ENCODE measurements at places on chromosomes 6 and 20.
A peak's percentile ranks its signal among the peaks of the same experiment; 100 is the strongest.

- DNase-seq, result no peak
Measured at GRCh38 chr20:49435639-49436038, 46.8 kb downstream of the KCNB1 start.

GRCh38 chr20:51815383-51816076 lies 13.2 kb upstream of the SALL4 start:
- DNase-seq, result no peak

DNA sequence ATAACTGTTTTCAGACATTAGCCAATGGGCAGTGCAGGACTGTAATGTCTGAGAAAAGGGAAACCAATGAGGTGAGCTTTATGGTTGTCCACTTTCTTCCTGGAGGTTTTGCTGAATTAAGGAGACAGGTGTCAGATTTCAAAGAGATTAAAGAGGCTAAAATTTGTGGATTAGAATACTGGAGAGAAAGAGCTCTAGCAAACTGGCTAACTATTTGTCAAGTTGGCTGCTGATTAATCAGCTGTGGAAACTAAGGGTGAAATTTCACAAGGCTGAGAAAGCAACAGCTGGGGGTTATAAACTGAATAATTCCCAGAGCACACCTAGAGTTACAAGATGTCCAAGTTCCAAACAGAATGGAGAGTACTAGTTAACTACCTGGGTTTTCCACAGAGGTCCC lies 198.9 kb downstream of the TBC1D32 start:
- DNase-seq, result no peak

DNA sequence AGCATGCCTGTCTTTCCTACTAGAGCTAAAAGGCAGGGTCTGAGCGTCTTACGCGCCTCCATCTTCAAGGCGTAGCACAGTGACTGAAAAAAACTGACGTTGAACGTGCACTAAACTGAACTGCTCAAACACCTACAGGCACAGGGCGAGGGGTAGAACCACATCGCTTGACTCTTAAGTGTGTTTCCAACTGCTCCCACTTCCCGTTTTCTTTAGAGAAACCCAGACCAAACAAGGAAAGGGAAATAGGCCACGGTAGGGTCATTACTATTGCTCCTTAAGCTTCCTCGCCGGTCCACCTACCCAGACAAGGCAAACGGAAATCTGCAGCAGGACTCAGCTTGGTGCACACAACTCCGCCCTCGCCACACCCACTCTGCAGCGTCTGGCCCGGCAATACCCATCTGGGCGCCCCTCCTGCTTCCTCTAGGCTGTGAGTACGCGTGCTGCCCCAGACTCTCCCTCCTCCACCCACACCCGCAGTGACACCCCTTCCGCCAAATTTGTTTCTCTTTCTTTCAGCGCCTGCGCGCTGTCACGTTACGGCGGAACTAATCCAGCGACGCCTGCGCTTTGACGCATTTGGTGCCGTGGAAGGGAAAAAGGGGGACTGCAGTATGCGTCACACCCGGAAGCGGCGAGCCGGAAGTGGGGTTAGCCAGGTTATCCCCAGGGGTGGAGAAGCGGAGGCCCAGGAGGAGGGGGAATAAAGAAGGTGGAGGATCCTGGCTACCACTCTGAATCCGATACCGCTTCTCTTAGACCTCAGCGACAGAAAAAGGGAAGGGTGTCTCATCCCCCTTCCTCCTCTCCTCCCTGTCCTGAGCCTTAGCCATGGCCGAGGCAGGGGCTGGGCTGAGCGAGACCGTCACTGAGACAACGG lies at the start of gene PPP1R11:
Gene PPP1R11 (plus strand): TSS at position 622 of the 883 bp plus-strand sequence. CDS start 213 bp downstream, at position 835.
- DNase-seq, result peak; percentile 96

GRCh38 chr6:138454981-138455706 lies 44.1 kb downstream of the NHSL1 start:
- no peak for DNase-seq

DNA sequence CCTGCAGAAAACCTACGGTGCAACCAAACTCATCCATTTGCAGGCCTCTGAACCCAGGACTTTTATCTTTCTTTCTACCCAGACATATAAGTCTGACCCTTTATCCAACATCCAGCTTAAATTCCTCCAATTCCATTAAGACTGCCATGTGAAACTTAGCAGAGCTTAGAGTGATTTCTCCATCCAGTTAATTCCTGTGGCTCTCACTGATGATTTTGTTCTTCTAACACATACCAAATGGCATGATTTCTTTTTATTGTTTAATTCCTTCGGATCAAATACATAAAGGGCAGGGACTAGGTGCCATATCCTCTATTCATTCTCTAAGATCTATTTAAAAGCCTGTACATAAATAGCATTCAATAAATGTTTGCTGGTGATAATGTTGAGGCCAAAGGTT lies 92.9 kb downstream of the TASP1 start:
- DNase-seq, result no peak

GRCh38 chr6:9518431-9518830 lies 896.4 kb downstream of the TFAP2A start:
- no peak for DNase-seq

DNA sequence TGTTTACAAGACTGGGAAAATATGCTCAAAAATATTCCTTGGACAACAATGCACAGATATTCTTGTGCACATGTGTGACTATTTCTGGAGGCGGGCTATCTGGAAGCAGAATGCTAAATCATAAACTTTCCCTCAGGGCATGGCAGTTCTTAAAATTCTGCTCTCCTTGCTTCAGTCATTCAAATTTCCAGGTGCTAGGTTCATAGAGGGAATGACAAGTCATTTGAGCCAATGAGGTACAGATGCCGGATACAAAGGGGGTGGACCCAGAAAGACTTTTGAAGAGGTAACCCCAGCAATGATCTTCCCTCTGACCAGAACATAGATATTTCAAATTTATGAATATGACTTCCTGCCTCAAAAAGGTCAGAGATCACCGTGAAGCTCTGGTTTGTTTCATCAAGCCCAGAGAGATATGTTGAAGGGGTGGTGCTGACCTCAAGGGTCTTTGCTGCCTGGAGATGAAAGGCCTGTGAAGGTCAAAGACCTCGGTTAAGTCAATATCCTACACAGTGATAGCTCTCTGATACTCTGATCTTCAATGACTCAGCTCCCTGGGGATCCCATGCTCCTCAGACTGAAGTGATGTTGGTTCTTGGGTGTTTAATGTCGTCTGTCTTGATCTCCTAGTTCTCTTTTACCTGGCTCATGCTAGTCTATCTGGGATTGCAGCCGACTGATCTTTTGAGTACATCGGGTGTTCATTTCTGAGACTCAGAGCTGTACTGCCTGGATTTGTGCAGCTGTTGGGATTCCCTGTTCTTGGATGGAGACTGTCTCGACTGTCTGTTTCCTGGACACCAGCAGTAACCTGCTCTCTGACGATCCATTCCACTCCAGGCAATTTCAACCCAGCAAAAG lies 47.5 kb upstream of the TSHZ2 start:
- no peak for DNase-seq

GRCh38 chr6:101832371-101832770 lies 438.9 kb downstream of the GRIK2 start:
- no peak for DNase-seq

DNA sequence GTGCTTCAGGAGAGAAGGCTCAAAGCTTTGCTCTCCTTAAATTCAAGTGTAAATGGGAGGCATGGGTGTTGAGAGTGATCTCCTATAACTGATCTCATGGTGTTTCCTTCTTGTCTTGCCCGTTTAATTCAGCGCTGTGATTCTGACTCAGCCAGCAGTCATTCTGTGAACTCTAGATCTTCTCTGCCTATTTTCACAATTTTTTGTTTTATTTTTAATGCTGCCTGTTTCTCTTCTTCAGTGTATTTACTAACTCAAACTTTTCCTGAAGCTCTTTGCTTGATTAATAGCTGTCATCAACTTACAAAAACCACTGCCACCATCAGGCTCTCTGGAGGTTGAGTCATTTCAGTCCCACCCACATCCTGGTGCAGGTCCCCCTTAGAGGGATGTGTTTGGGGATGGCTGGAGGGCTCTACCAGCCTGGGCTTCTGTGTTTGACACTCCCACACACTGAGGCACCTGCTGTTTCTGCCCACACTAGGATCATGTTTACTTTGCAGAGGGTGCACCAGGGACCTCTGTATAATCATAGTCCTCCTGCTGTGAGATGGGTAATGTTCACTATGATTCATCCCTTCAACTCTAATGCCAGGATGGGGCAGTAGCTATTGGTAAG lies 94.0 kb downstream of the SHLD1 start:
- peak; percentile 39 for DNase-seq

DNA sequence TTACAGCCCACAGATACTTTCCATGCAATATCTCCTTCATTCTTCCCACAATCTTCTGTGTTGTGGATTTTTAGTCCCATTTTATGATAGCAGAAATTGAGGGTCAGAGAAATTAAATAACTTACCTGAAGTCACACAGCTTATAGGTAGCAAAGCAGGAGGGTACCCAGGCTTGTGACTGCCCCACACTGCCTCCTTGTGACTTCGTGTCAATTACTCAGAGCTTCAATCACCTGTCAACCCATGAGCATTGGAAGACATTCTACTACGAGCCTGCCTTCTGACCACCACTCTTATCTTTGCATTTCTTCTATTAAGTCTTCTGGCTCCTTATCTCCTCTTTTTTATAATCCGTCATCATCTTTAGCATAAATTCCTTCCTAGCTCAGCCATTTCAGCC lies 71.6 kb upstream of the NRSN1 start:
- no peak for DNase-seq

DNA sequence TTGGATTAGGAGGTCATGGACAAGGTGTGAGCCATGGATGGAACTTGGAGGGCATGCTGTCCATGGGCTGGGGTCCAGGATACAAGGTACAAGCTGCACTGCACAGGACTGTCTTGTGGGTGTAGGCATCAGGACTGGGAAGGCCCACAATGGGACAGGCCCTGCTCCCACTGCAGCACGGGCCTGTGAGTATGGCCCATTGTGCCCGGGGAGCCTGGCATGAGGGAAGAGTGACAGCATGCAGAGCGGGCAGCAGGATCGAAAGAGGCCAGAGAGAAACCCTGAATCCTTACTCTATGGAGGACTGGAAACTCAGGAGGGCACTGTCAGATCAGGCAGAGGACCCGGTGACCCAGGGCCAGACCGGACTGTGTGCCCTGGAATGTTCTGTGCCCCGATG lies 211.3 kb downstream of the PREX1 start:
- DNase-seq, result no peak

GRCh38 chr20:51886341-51886740 lies 84.0 kb upstream of the SALL4 start:
- no peak for DNase-seq

GRCh38 chr6:53042112-53042511 lies 23.1 kb upstream of the FBXO9 start:
- no peak for DNase-seq

GRCh38 chr6:45640081-45640491 lies 262.4 kb upstream of the SUPT3H start:
- no peak for DNase-seq

DNA sequence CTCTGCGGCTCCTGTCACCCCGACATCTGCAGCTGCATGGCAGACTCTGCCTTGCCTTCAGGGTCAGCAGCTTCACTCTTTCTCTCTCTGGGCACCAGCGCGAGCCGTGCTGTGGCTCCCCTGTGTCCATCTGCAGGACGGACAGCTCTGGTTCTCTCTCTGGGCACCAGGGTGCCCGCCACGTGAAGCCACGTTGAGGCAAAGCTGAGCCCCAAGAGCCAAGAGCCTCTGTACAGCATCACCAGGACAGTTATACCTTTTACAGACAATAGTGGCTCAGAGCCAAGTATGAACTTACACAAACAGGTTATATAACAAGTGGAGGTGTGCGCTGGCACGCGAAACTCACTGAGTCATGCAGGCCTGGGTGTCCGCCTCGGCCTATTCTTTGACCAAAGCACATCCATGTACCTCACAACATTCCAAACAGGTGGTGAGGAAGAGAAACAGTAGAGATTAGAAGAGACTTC lies 50.8 kb downstream of the FAM50B start:
- DNase-seq, result no peak

- no peak for DNase-seq
Measured at GRCh38 chr6:35089935-35090505, 51.1 kb downstream of the TCP11 start.

- no peak for DNase-seq
Measured at GRCh38 chr6:138339024-138339423, 38.7 kb upstream of the SMIM28 start.

GRCh38 chr20:16759181-16759563 lies 11.0 kb downstream of the OTOR start:
- no peak for DNase-seq

- DNase-seq, result no peak
Measured at GRCh38 chr6:127457456-127458064, 1.6 kb downstream of the KIAA0408 start.

DNA sequence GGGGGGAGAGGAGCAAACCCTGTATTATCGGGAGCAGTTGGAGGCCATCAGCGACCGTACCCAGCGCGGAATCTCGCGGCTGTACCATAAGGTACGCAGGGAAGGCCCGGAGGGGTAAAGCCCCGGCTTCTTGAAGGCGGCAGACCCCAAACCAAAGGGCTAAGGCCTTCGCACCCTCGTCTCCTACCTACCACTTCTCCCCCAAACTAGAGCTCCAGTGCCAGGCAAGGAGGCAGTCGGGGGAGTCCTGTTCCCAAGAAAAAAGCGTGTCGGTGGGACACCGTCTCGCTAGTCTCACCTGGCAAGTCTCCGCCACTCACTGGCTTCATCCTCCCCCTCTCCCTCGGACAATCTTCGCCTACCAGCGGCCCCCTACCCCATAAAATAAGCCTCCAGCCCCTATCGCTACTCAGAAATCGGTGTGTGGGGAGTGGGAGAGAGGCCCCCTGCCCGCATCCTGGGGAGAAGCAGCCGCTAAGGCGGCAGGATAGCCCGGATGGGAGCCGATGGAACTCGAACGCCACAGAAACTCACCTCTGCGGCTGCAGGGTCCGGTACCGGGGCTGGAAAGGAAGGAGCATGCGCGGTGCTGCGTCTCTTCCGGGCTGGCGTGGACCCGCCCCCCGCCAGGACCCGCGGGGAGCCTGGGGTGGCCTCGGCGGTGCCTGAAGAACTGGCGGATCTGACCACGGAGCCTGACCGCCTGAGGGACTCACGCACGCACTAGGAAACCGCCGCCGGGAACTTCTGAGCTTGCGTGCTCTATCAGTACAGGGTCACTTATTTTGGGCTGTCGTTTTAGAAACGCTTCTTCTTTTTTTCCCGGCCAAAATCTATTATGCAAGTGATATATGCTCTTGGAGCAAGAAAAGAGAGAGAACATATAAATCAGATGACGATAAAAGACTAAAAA lies at the start of gene RPS10:
Gene RPS10 (minus strand): TSS at position 572 of the 913 bp plus-strand sequence. CDS start 848 bp downstream, outside the sequence.
- peak; percentile 91 for DNase-seq

DNA sequence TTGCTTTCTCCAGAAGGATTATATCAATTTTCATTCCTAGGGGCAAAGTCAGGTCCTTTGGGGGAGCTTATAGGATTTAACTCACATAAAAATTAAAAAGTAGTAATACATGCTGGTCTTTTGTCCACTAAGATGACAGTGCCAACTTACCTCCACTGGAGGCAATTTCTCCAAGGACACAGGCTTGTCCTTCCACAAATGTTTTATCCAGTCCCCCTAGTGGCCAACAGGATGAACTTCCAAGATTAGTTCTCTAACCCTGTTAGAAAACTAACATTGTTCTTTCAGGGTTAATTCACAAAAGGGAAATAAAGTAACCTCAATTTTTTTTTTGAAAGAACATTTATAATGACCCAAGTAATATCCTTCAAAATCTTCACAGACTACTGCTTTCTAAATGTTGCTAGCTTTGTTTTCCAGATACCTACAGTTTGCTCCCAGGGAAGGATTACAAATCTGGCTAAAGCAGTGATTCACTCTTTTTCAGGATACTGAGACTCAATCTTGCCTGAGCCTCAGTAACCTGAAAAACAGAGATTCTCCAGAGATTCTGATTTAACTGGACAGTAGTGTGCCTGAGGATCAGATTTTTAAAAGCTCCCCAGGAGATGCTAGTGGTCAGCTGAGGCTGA lies 31.7 kb upstream of the UBR2 start:
- DNase-seq, result no peak
